ENCODE measurements at places on chromosomes 7 and 10. TPM values are rescaled to one million over a fixed set of nuclear protein-coding genes. Genes with fewer than 3 reads are reported as not detected.
A peak's percentile ranks its signal among the peaks of the same experiment; 100 is the strongest.

Gene RBP3
- not detected for total RNA-seq

Gene TBX20
- total RNA-seq: not detected

Gene PTF1A
- total RNA-seq: not detected

Gene CPN1
- total RNA-seq: not detected

Gene PSD
- 0.09 TPM for total RNA-seq

Gene LRRC4
- 19.8 TPM for total RNA-seq

Gene SYCE1
- total RNA-seq: not detected

Gene SPDYE11
- total RNA-seq: not detected

Gene NCAPG2
- 74.3 TPM for total RNA-seq

- DNase-seq: no peak
- no peaks in the 10 kb centered on the region for H3K36me3 ChIP-seq
- no peak overlapping the region for H3K4me3 ChIP-seq
- no peak overlapping the region for H3K27ac ChIP-seq
Measured at GRCh38 chr7:158820656-158821055, 8.7 kb downstream of the ESYT2 start.

DNA sequence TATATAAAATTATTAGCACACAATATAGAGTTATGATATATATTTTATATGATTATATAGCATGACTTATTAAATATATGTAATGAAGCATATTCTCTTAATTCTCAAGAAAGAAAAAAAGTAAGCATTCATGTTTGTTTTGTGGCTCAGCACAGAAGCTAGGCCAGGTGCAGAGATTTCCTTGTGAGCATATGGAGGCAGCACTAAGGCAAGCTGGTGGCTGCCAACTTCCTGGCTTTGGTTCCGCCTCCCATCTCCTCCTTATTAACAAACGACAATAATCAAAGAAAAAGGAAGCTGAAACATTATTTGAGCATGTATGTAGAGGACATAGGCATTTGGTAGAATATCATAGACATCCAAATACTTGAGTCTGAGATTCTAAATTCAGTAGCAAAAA is 130.3 kb downstream of the ST7 start:
- H3K4me1 ChIP-seq: peaks cover 7% of the 10 kb centered on the region
- H3K4me3 ChIP-seq: no peak overlapping the region
- H3K27ac ChIP-seq: no peak overlapping the region
- no peak for DNase-seq

- no peak overlapping the region for H3K4me3 ChIP-seq
- no peak for DNase-seq
- no peak overlapping the region for H3K27ac ChIP-seq
- H3K4me1 ChIP-seq: peaks cover 15% of the 10 kb centered on the region
Measured at GRCh38 chr7:1257221-1257620, 24.5 kb downstream of the UNCX start.

DNA sequence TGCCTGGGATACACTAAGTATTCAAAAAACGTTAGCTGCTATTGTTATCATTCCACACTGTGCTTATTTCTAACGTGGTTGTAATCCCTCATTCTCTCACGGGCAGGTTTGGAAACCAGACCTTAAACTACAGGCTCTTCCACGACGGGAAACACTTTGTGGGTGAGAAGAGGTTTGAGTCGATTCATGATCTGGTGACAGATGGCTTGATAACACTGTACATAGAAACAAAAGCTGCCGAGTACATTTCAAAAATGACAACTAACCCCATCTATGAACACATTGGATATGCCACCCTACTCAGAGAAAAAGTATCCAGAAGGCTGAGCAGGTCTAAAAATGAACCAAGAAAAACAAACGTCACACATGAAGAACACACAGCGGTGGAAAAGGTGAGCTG is 163.2 kb upstream of the PRR15 start:
- H3K4me3 ChIP-seq: no peak overlapping the region
- H3K27ac ChIP-seq: no peak overlapping the region
- H3K4me1 ChIP-seq: peaks cover 8% of the 10 kb centered on the region
- no peak for DNase-seq
- no peaks in the 10 kb centered on the region for H3K27me3 ChIP-seq
- H3K36me3 ChIP-seq: no peaks in the 10 kb centered on the region

- H3K27me3 ChIP-seq: no peaks in the 10 kb centered on the region
- H3K36me3 ChIP-seq: no peaks in the 10 kb centered on the region
- H3K4me3 ChIP-seq: no peak overlapping the region
- peaks cover 7% of the 10 kb centered on the region for H3K4me1 ChIP-seq
Measured at GRCh38 chr7:93981480-93981874, 22.7 kb downstream of the BET1 start.

GRCh38 chr7:78315119-78315518 is 516.5 kb downstream of the PHTF2 start:
- H3K4me3 ChIP-seq: no peak overlapping the region
- H3K36me3 ChIP-seq: no peaks in the 10 kb centered on the region
- DNase-seq: no peak
- no peaks in the 10 kb centered on the region for H3K27me3 ChIP-seq
- no peak overlapping the region for H3K27ac ChIP-seq

- H3K4me3 ChIP-seq: no peak overlapping the region
- no peak overlapping the region for H3K27ac ChIP-seq
- H3K36me3 ChIP-seq: peaks cover 27% of the 10 kb centered on the region
- H3K27me3 ChIP-seq: no peaks in the 10 kb centered on the region
Measured at GRCh38 chr10:87767253-87767652, 50.8 kb downstream of the ATAD1 start.

DNA sequence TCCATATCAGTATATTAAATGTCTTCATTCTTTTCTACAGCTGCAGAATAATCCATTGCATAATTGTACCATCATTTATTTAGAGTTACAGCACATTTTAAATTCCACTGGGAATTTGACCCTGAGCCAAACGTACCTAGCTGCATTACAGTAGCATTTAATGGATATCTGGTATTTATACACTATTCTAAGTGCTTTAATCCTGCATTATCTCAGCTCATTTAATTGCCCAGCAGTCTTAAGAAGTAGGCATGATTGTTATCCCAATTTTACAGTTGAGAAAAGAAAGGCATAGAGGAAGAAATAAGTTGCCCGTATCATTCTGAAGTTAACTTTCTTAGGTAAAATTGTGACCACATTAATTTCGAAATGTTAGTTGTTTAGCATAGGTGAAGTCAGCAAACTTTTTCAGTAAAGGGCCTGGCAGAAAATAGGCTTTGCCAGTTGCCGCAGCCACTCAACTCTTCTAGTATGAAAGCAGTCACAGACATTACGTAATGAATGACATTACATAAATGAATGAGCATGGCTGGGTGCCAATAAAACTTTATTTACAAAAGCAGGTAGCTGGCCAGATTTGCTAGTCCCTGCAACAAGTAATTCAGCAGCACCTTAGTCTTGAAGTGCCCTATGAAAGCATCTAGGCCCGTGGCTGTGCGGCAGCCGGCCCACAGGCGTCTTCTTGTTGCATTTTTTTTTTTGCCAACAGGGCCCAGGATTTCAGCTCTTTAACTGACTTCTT is 30.0 kb downstream of the GUSB start:
- no peak for DNase-seq
- no peaks in the 10 kb centered on the region for H3K36me3 ChIP-seq
- no peaks in the 10 kb centered on the region for H3K27me3 ChIP-seq
- H3K27ac ChIP-seq: no peak overlapping the region
- no peak overlapping the region for H3K4me3 ChIP-seq
- H3K4me1 ChIP-seq: no peaks in the 10 kb centered on the region

GRCh38 chr10:77458986-77459590 is 178.5 kb downstream of the KCNMA1 start:
- H3K27ac ChIP-seq: no peak overlapping the region
- H3K27me3 ChIP-seq: no peaks in the 10 kb centered on the region
- DNase-seq: no peak

DNA sequence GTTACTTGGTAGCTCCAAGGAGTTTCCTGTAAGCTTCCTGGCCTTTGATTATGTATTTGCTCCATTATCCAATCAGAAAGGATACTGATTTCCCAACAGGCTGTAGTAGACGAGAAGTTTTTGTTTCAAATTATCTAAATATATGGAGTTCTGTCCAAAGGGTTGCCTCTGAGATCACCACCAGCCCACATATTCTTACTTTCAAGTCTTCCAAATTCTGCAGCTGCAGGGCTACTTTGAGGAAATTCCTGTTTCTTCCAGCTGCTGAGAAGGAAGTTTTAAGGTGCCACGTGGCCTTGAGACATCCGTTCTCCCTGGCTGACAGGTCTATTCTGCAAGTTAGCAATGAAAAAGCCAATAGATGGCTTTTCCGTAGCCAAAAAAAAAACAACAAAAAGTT is 286.0 kb downstream of the TWIST1 start:
- no peak overlapping the region for H3K4me3 ChIP-seq
- DNase-seq: no peak
- H3K27me3 ChIP-seq: no peaks in the 10 kb centered on the region
- no peak overlapping the region for H3K27ac ChIP-seq
- H3K4me1 ChIP-seq: no peaks in the 10 kb centered on the region
- H3K36me3 ChIP-seq: no peaks in the 10 kb centered on the region

DNA sequence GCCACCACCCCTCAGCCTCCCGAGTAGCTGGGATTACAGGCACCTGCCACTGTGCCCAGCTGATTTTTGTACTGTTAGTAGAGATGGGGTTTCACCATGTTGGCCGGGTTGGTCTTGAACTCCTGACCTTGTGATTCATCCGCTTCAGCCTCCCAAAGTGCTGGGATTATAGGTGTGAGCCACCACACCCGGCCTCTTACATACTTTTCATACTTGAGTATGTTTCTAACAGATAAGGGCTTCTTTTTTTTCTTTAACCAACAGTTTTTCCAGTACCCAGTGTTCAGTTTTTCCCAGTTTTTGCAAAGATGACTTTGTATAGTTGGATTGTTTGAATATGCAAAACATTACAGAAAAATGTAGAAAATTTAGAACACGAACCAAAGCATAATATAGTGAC is 7.7 kb downstream of the EIF4H start:
- H3K27me3 ChIP-seq: no peaks in the 10 kb centered on the region
- peaks cover 8% of the 10 kb centered on the region for H3K36me3 ChIP-seq
- H3K4me1 ChIP-seq: peaks cover under 1% of the 10 kb centered on the region
- H3K4me3 ChIP-seq: no peak overlapping the region

DNA sequence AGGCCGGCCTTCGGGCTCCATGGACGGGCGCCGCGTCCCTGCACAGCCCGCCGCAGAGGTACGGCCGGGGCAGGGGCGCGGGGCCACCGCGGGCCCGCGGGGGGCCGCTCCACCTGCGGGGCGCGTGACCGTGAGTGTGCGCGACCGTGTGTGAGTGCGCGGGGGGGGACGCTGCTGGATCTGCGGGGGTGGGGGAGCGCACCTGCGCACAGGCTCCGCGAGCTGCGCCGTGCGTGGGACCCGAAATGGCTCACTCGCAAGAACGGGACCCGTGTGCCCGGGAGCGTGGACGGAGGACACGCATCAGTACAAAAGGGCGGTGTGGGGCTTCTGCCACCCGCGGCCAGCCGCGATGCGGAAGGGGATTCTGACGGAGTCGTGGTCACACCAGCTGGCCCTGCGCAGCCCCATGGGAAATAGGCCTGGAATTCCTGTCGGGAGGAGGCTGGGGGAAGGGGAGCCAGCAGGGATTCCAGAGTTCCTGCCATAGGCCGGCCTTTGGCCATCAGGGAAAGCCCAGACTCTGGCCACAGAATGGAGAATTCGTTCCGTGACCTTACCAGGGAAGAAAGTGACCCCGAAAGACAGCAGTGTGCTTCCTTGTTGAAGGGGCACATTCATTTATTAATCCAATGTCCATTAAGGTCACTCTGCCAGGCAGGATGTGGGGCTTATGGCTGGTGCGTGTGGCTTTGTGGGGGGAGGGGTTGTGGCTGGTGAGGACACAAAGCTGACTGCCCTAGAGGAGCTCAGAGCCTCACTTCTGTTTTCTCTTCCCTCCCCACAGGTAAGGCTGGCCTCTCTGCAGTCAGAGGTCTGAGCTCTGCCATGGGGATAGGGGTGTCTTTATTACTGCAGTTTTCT is 494 bp downstream of the REPIN1 start:
- peak overlapping the region; percentile 95 for H3K27ac ChIP-seq
- no peaks in the 10 kb centered on the region for H3K27me3 ChIP-seq
- H3K4me1 ChIP-seq: peaks cover 19% of the 10 kb centered on the region
- peak overlapping the region; percentile 79 for H3K4me3 ChIP-seq

DNA sequence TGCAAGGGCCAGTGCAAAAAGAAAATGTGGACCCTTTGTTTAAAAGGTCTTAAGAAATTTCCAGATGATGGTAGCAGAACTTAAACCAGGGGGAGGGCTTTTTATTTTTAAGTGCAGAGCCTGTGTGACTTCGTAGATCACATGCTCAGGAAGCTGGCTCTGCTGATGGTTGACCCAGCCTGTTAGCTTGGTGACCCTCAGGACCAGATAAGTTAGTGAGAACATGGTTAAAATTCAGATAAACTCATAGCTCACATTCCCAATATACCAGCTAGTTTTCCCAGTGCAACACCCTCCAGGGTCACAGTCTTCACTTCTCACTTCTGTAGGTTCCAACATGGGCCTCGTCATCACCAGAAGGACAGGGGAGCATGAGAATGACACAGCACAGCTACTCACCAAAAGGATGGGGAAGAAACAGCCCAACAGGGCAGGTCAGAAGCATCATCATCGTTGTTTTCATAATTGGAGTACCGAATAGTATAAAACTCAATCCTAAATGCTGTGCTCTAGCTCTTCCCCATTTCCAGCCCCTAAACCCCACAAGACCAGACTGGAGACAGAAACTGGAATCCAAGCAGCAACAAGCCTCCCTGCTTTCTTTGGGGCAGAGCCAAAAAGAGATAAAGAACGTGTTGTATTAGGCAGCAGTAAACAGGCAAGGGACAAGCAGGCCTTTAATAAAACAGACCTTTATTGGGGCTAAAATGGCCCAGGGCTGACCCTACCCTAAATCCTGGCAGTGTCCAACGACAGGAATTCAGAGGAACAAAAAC is 102.2 kb upstream of the ANKRD1 start:
- H3K4me3 ChIP-seq: no peak overlapping the region
- no peak overlapping the region for H3K27ac ChIP-seq
- H3K36me3 ChIP-seq: no peaks in the 10 kb centered on the region
- no peaks in the 10 kb centered on the region for H3K4me1 ChIP-seq
- no peaks in the 10 kb centered on the region for H3K27me3 ChIP-seq
- DNase-seq: no peak

GRCh38 chr7:154696556-154696955 is 306.4 kb downstream of the PAXIP1 start:
- no peak overlapping the region for H3K4me3 ChIP-seq
- no peak overlapping the region for H3K27ac ChIP-seq
- H3K36me3 ChIP-seq: no peaks in the 10 kb centered on the region
- no peak for DNase-seq
- H3K4me1 ChIP-seq: no peaks in the 10 kb centered on the region

DNA sequence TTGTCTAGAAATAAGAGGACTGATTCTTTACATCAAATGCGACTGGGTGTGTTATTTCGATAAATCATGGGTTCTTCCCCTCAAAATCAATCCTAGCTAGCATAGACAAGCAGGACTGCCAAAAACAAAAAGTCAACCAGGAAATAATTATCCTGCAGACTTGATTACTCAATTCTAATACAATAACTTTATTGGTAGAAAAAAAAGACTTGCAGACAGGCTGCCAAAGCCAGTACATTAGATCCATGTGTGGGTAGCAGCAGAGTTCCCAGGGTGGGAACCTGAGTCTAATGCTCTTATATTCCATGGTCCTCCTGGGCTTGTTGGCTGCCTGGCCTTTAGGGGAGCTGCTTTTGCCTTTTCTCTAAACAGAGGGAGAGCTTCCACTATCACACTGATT is 7.8 kb downstream of the AFAP1L2 start:
- no peak overlapping the region for H3K27ac ChIP-seq
- no peak for DNase-seq
- no peaks in the 10 kb centered on the region for H3K36me3 ChIP-seq
- peaks cover 14% of the 10 kb centered on the region for H3K27me3 ChIP-seq
- H3K4me1 ChIP-seq: peaks cover 14% of the 10 kb centered on the region
- H3K4me3 ChIP-seq: no peak overlapping the region

GRCh38 chr7:96654630-96655188 is 54.9 kb downstream of the SEM1 start:
- DNase-seq: no peak
- H3K4me1 ChIP-seq: peaks cover 42% of the 10 kb centered on the region
- H3K27ac ChIP-seq: no peak overlapping the region
- no peaks in the 10 kb centered on the region for H3K27me3 ChIP-seq
- H3K4me3 ChIP-seq: no peak overlapping the region

All from neural progenitor cell (in vitro differentiated cells).